ACHN (cell line): ENCODE measurements at places on chromosomes 12 and 14.
A peak's percentile ranks its signal among the peaks of the same experiment; 100 is the strongest.

GRCh38 chr12:64611341-64612284 lies 1.3 kb downstream of the RASSF3 start:
- peak; percentile 53 for DNase-seq

- DNase-seq: no peak
Observed at GRCh38 chr12:28793581-28794151, 355.4 kb upstream of the FAR2 start.

GRCh38 chr14:100691395-100692056 lies 35.2 kb upstream of the DLK1 start:
- DNase-seq: peak; percentile 53

- DNase-seq: no peak
Observed at GRCh38 chr12:1852076-1852475, 31.7 kb downstream of the LRTM2 start.

DNA sequence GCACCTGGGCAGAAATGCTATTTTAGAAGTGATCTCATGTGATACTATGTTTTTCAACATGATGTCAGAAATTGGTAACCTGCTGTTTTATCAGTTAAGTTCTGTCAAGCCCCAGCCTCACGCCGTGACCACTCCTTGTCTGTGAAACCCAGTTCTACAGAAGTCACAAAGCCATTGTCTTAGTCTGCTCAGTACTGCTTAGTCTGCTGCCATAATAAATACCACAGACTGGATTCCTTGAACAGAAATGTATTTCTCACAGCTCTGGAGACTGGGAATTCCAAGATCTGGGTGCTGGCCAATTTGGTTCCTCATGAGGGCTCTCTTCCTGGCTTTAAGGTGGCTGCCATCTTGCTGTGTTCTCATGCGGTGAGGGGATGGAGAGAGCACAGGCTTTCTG lies 176.9 kb downstream of the PRKCH start:
- no peak for DNase-seq

DNA sequence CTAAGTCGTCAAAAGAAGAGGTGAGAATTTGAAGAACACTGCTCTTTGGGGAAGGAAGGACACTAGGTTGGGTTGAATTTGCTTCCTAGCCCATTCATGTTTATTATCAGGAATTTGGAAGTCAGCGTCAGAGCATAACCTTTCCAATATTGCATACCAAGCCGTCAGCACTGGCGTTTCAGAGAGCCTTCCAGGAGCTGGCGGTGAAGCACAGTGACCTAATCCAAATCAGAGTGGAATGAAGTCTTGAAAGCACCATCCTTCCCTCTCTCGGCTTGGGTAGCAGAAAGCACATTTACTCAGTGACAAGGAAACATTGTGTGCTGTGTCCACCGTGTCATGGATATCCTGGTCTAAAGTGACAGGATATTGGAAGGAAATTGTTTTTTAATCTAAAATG lies 240.3 kb upstream of the PELI2 start:
- no peak for DNase-seq

GRCh38 chr12:128814411-128815261 lies 9.1 kb downstream of the SLC15A4 start:
- DNase-seq: no peak

DNA sequence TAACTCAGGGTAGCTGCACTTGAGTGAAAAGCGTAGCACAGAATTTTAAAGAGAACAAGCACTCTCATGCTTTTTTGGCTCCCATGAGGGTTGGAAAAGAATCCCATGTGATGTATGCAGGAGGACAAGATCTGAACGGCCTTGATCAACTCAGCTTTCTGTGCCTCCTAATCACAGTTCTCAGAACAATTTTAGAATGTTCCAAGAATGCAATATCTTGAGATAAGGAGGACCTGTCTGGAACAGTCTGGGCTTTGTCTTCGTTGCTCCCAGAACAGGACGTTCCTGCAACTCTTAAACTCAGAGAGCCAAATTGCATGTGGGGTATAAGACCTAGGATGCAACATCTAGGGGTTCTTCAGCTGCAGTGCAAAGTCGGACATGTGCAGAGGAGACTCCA lies 582.7 kb downstream of the RERGL start:
- DNase-seq: no peak

- DNase-seq: peak; percentile 58
Observed at GRCh38 chr12:76085520-76085868, 1.0 kb upstream of the NAP1L1 start.

DNA sequence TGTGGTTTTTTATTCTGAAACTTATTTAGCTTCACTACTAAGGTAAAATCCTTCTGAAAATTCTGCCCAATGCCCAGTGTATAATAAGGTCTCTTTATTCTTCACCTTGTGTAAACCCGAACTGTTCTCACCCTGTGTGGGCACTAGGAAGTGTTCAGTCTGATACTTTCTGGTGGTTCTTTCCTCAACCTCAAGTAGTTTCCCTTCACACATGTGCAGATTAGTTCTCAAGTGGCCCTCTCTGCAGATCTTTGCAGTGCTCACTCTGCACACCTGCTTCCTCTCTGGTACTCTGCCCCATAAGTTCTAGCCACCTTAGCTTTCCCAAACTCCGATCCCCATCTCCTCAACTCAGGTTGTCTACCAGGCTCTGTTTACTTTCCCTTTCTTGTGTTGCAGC lies 61.6 kb downstream of the RAD51B start:
- DNase-seq: no peak

DNA sequence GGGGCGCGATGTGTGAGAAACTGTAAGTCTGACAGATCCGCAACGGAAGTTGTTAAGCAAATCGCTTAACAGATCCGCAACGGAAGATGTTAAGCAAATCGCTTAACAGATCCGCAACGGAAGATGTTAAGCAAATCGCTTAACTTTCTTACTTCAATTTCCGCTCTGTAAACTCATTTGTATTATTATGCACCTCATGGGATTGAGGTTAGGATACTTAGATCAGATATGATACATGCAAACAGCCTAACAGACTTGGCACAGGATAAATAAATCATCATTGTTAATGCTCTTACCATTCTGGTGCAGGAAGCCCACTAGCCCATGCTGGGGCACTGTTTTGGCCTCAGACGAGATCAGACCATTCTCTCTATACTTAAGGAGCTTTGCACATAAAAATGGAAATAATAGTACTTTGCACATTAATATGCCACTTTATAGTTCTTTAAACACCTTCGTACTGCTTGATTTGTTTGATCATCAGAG lies 399 bp downstream of the NCAPD2 start:
- no peak for DNase-seq

GRCh38 chr14:57866199-57866705 lies 360 bp upstream of the SLC35F4 start:
- DNase-seq: peak; percentile 22
